ENCODE measurements at places on chromosomes 12 and 14.

DNA sequence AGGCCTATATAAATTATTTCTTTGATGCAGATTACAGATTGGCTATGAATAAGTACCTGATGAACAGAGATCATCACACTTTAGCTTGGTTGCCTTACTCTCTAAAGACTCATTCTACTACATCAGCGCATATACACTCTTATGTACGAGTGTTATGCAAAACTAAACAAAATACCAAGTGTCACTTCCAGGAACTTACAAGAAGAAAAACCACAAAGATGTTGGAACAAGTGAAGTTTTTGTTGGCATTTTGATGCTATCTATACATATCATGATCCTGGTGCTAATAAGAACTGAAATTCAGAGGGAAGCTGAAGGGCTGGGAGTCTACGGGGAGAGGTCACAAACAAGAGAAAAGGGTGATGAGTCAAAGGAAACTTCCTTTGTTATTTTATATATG lies 47.9 kb upstream of the CERS5 start:
- DNase-seq = no peak

GRCh38 chr12:68477261-68477772 lies 133.4 kb upstream of the RAP1B start:
- no peak for DNase-seq

- no peak for DNase-seq
Measured at GRCh38 chr12:6946920-6947374, 3.1 kb downstream of the C12orf57 start.

GRCh38 chr14:99838639-99839134 lies 45.5 kb downstream of the EML1 start:
- DNase-seq = no peak

DNA sequence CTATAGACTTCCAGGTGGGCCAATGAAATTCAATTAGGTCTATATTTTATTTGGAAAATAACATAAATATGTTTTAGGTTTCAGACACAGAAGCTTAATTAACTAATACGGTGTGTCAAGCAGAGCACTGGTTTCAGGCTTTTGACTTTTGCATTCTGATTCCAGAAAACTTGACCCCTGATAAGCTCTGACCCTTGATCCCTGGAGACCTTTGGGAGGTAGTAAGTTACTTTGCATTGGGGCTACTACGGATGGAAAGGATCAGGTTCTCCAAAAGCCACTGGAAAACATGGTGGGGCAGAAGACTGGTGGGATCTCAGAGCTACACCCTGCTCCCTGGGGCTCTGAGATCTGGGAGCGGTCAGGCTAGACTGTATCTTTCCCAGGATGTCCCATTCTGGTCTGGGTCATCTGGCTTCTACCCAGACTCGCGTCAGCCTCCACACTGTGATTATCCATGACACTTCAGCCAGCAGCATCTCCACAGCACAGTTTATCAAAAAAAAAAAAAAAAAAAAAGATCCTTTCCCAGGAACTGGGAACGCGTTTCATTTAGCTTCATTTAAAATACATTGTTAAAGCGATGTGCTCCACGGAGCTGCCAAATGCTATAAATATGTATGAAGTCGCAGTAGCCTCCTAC lies 17.8 kb upstream of the EMP1 start:
- no peak for DNase-seq

GRCh38 chr14:38063711-38064320 lies 143.9 kb upstream of the SSTR1 start:
- DNase-seq = no peak

DNA sequence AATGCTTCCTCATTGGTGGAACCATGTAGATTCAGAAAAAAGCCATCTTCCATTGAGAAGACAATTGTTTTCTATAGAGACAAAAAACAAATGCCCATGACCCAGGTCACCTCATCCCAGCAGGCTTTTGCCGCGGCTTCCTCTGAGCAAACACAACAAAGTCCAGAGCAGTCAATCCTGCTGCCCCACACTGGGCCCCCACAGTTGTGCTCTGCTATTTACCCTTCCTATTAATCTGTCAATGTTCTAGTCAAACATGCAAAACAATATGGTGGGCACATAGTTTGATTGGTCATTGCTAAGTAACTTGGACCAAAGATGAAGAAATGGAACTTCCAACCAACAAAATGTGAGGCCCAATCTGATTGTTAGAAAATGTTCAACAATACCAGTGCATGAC lies 20.7 kb downstream of the C12orf42 start:
- no peak for DNase-seq

- DNase-seq = no peak
Measured at GRCh38 chr14:104353921-104354701, 215.7 kb downstream of the KIF26A start.

GRCh38 chr14:74927225-74927624 lies 4.2 kb upstream of the RPS6KL1 start:
- no peak for DNase-seq

DNA sequence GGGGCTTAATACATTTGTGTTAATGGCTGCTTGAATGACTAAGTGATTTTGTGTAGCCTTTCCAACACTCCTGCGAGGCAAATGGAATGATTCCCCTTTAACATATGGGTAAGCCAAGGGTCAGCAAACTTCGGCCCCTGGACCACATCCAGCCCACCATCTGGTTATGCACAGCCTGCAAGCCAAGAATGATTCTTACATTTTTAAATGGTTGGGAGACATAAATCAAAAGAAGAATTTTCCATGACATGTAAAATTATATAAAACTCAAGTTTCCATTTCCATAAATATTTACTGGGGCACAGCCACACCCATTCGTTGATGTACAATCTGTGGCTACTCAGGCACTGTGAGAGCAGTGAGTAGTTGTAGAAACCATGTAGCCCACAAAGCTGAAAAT lies 9.0 kb downstream of the SLC8B1 start:
- DNase-seq = no peak

DNA sequence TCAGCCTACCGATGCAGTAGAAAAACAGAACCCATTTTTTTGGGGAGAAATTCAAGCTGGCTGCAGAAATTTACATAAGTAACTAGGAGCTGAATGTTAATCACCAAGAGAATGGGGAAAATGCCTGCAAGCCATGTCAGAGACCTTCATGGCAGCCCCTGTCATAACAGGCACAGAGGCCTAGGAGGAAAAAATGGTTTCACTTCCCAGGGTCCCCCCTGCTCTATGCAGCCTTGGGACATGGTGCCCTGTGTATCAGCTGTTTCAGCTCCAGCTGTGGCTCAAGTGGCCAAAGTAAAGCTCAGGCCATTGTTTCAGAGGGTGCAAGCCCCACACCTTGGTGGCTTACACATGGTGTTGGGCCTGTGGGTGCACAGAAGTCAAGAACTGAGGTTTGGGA lies 842.5 kb downstream of the FLRT2 start:
- DNase-seq = no peak

DNA sequence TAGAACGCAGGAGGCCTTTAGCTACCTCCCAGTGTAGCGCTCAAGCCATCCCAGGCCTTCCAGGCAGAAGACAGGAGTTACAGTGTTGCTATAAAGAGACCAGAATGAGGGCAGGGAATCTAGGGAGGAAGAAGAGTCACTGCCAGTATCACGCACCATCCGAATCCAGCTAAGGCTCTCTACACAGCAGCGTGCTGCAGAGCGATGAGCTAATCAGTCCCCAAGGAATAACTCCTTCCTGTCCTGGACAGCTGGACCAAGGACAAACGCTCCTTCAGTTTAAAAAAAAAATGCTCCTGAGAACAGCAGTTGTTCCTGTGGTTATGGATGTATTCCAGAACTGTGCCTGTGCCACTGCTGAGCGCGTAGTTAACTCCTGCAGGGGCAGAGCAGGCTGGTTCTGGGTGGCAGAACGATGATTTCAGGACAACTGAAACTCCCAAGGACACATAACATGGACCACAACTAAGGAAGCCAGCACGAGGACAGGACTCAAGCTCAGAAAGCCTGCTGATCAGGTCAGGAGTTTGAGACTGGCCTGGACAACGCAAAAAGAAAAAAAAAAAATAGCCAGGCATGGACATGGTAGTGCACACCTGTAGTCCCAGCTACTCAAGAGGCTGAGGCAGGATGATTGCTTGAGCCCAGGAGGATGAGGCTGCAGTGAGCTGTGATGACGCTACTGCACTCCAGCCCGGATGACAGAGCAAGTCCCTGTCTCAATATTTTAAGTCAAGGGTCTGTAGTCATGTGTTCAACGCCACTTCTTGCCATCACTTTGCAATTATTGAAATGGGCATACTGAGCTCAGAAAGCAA lies 2.6 kb downstream of the IFFO1 start:
- DNase-seq = no peak

DNA sequence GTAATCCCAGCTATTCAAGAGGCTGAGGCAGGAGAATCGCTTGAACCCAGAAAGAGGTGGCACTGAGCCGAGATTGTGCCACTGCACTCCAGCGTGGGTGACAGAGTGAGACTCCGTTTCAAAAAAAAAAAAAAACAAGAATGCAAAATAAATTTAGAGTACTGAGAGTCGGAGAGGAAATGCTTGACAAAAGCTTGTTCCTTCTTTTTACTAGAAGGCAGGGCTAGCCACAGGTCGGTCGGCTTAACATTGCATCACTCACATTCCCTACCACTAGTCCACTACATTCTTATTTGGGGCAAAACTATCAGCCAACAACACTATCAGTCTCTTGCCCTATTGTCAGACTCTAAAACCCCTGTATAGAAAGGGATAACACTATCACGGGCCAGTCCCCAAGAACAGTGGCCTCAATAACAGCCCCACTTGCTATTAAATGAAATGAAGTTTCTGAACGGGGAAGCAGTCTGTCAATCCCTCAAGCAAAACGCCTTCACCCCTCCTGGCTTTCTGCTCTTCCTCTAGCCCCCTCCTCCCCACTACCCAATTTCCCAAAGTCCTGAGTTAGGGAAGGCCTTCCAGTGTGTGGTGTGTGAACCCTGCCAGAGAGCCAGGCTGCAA lies 1.0 kb downstream of the RNF41 start:
- DNase-seq = no peak

DNA sequence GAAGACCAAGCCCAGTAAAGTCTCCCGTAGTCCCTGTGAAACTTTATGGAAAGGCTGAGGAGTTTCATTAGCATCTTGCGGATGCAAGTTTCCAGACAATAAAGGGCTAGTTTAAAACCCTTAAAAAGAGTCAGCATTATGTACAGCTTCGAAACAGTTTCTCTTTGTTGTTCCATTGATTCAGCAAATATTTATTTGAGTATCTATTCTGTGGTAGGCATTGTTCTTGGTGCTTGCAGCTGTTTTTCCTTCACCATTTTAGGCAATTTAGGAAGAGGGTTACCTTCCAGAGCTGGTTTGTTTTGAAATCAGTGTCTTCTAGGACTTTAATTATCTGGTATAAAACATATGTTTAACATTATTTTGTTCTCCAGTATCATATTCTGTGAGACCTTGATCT lies 1.5 kb downstream of the SLIRP start:
- DNase-seq = no peak

- no peak for DNase-seq
Measured at GRCh38 chr14:81206115-81206514, 14.6 kb downstream of the GTF2A1 start.

DNA sequence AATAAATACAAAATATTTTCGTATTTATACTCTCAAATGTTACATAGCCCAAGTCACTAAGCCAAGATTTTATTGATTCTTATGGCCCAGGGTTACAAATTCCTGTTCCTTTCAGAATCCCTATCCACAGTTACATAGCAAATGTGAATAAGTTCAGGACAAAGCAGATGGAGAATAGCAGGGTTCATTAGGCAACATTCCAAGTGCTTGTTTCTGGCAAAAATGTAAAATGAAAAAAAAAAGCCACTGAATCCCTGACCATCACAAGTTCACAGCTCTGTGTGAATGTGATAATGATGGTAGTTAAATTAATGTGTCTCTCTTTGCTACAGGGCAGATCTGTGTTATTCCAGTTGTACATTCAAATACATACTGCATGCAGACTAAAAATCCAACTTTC lies 74.6 kb downstream of the KCNC2 start:
- DNase-seq = no peak

- no peak for DNase-seq
Measured at GRCh38 chr14:55248411-55248810, 22.8 kb upstream of the FBXO34 start.

DNA sequence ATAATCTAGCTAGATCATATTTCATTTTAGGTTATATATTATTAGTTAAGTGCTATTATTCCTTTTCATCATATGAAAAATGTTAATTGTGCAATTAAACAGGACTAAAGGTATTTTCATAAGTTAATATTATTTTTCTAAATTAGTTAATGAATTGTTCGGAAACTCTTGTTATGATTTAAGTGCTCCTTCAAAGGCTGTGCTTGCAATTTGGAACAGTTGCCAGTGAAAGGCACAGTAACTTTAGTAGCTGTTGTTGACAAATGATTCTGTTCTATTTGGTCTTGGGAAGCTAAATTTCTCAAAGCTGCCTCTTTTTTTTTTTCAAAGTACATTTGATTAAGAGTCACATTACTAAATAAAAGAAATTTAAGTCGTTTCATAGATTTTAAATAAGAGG lies 40.7 kb downstream of the PTPRQ start:
- DNase-seq = no peak

- DNase-seq = no peak
Measured at GRCh38 chr12:6965714-6966113, 4.8 kb downstream of the PHB2 start.

- DNase-seq = no peak
Measured at GRCh38 chr12:24595652-24596235, 353.2 kb downstream of the BCAT1 start.

DNA sequence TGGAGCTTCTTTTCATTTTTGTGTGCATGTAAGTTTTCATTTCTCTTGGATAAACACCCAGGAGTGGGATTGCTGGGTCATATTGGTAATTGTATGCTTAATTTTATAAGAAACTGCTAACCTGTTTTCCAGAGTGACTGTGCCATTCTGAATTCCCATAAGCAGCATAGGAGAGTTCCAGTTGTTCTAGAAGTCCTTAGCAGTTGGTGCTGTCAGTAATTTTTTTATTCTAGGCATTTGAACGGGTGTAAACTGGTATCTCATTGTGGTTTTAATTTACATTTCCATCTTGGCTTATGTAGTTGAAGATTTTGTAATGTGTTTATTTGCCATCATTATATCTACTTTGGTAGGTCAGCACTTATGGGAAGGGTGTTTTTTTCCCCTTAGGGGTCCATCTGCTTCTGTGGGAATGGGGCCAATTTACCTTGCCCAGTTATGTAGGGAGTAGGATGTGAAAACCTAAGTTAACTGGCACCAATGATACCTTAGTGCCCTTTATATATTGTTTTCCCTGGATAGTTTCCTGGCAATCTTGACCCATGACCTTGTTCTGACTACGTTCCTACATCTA lies 202.9 kb downstream of the AKAP6 start:
- no peak for DNase-seq

DNA sequence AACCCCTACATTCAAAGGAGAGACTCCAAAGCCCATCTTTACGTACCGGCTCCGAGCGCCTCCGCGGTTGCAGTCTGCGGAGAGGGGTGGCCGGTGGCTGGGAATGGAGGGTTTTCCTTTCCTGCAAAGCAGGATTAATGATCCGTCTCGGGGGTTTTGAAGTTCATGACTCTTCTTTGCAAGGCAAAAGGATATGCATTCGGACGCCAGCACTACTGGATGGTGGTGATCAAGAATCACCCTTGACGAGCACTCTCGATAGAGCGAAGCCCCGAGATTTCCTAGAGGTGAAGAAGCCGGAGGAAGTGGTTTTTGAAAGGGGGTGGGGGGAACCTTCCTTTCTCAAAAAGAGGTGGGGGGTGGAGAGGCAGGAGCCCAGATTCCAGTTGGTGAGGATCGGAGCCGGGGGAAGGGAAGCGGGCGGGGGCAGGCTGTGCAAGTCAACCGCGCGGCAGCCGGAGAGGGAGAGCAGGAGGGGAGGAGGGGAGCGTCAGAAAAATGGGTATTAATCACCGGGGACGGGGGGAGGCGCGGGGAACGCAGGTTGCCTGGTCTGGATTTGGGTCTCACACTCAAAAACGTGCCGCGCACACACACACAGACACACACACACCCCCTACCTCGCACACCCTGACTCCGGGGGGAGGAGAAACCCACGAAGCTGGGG lies at the start of gene GRIN2B:
Gene GRIN2B (minus strand): TSS at position 307 of the 667 bp plus-strand sequence. CDS start 115,394 bp downstream, outside the sequence.
- no peak for DNase-seq
